Activated T-cell treated with anti-CD3 and anti-CD28 coated beads, Interleukin-2, amount 50 U/mL, for 72 hours (primary cell): ENCODE measurements at places on chromosomes 1 and 21. TPM values are rescaled to one million over a fixed set of nuclear protein-coding genes. Genes with fewer than 3 reads are reported as not detected.

The PRAMEF14 gene
- total RNA-seq: not detected

GRCh38 chr1:114466334-114467014 lies 44.5 kb downstream of the TRIM33 start:
- H3K36me3 ChIP-seq: no peaks in the 10 kb centered on the region
- H3K4me1 ChIP-seq: peaks cover 29% of the 10 kb centered on the region
- H3K27me3 ChIP-seq: no peaks in the 10 kb centered on the region
- H3K27ac ChIP-seq: no peak overlapping the region
- no peak overlapping the region for H3K4me3 ChIP-seq
- DNase-seq: no peak

DNA sequence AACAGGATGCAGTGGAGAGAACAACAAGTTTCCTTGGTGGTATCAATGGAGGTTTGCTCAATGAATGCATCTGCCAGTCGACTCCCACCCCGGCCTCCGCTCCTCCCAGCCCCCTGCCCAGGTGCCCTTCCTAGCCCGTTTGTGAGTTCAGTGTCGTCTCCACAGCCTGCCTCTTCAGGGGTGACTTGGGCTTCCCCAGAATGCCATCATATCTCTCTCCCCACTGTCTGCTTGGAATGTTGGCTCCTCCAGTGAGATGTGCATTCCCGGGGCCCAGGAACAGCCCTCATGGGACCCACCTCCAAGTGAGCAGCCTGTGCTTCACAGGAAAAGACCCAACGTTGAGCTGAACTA lies 30.5 kb downstream of the MATN1 start:
- no peak overlapping the region for H3K4me3 ChIP-seq
- peaks cover 5% of the 10 kb centered on the region for H3K4me1 ChIP-seq
- no peak overlapping the region for H3K27ac ChIP-seq
- peaks cover 6% of the 10 kb centered on the region for H3K27me3 ChIP-seq
- no peak for DNase-seq
- no peaks in the 10 kb centered on the region for H3K36me3 ChIP-seq

DNA sequence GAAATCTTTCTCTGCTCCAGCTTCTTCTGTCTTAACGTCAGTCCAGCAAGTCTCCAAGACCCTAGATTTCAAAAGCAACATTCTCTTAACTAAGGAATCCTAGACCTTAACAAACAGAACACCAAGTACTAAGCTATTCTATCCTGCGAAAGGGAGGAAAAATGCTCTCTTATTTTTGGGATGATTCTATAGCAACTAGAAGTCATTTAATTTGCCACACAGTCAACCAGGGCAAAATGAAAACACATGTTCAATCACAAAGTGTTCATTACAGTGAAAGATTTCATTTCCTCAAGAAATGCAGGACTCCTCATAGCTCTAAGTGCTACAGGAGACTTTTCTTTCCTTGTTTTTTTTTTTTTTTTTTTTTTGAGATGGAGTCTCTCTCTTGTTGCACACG lies 36.2 kb upstream of the DOCK7 start:
- H3K36me3 ChIP-seq: no peaks in the 10 kb centered on the region
- no peak overlapping the region for H3K4me3 ChIP-seq
- no peak for DNase-seq
- peaks cover 7% of the 10 kb centered on the region for H3K4me1 ChIP-seq
